ENCODE measurements at places on chromosomes 2 and 18. TPM values are rescaled to one million over a fixed set of nuclear protein-coding genes. Genes with fewer than 3 reads are reported as not detected.

The IL1F10 gene
- not detected for total RNA-seq

The CFAP53 gene
- total RNA-seq, result 0.27 TPM

- H3K4me3 ChIP-seq, result no peak overlapping the region
- no peak overlapping the region for H3K27ac ChIP-seq
- peaks cover 11% of the 10 kb centered on the region for H3K27me3 ChIP-seq
- H3K36me3 ChIP-seq, result no peaks in the 10 kb centered on the region
- DNase-seq, result no peak
Measured at GRCh38 chr18:59050661-59051057, 89.0 kb upstream of the SEC11C start.

DNA sequence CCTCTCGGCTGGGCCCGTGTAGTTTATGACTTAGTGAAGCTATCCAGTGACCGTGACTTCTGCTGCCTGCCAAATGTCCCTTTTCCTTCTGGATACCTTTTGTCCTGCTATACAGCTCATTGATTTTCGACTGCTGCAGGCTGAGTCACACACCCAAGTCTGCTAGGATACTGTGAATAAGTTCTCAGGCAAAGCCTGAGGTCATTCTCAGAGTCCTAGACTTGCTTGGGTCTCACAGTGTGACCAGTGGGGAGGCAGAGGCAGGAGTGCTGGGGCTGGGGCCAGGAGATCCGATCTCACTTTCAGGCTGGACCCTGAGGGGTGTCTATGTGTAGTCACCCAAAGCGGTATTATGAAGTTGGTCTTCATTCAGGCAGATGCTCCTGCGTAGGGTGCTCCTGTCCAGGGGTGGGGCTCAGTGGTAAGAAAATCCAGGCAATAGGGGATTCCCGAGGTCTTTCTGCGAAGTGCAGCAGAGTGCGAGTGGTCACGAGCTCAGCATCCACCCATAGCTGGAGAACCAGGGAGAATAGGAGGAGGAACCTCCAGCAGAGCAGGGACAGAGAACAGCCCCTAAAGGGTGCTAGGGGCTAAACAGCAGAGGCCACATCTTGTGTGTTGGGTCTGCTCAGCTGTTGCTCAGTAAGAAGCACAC lies 268.6 kb upstream of the NCKAP5 start:
- H3K4me3 ChIP-seq, result no peak overlapping the region
- DNase-seq, result no peak
- H3K27ac ChIP-seq, result no peak overlapping the region
- no peaks in the 10 kb centered on the region for H3K36me3 ChIP-seq

DNA sequence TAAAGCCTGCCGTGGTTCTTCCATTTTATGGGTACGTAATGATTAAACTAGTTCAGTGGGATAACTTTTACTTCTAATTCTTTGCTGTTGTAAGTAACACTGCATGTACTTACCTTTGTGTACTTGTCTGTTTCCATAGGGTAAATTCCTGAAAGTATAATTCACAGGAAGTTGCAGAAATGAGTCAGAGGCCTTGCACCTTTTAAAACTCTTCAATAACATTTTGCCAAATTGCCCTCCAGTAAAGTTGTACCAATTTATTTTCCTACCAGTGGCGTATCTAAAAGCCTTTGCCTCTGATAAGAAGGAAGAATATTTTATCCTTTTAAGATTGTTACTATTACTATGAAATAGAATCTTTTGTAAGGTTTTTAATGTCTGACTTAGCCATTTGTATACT lies 65.1 kb downstream of the CAB39 start:
- H3K4me1 ChIP-seq, result peaks cover 86% of the 10 kb centered on the region
- no peak for DNase-seq
- H3K27ac ChIP-seq, result peak overlapping the region; percentile 75
- H3K27me3 ChIP-seq, result no peaks in the 10 kb centered on the region
- peaks cover 85% of the 10 kb centered on the region for H3K36me3 ChIP-seq
- no peak overlapping the region for H3K4me3 ChIP-seq

- peak; percentile 26 for DNase-seq
- H3K27ac ChIP-seq, result no peak overlapping the region
- H3K4me3 ChIP-seq, result no peak overlapping the region
- peaks cover 1% of the 10 kb centered on the region for H3K27me3 ChIP-seq
- H3K36me3 ChIP-seq, result no peaks in the 10 kb centered on the region
- no peaks in the 10 kb centered on the region for H3K4me1 ChIP-seq
Measured at GRCh38 chr2:224369028-224369632, 32.8 kb downstream of the FAM124B start.
